ENCODE measurements at places on chromosomes 1 and 21.

GRCh38 chr1:49234988-49235387 lies 458.3 kb upstream of the BEND5 start:
- no peak for DNase-seq

DNA sequence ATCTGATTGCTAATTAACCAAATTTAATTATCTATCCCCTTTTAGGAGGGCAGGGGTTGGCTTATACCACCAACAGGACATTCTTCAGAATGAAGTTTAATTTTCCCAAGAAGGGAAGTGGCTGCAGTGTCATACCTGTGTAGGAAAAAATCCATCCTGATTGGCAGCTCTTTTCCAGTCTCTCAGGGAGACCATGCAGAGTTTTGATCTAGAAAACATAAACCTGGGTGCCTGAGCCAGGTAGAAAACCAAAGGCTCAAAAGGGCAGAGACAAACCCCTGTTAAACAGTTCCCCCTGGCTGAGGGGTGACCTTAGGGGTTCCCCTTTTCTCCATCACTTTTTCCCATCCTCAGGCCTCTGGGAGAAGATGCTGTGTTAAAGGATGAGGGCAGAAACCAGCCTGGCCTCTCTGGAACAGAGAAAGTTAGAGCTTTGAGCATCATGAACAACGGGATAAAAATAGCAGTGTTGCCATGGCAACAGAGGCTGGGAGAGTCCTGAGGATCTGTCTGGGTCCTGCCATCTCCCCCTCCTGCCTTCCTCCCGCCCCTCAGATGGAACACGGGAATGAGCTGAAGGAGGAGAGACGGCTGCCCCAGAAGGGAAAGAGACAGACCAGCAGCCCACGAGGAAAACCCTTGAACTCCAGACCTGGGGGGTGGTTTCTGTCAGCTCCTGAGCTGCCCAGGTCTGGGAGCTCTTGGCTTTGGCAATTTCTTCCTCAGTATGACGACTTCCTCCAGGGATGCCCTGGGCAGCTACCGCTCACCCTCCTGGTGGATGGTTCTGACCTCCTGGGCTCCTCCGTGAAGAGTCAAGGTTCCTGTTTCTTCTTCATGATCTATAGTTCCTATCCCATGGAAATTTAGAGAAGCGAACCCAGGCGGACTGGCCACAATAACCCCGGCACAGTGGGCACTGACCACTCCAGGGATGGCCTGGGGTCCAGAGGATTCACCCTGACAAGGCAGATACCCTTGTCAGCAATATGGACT lies 14.0 kb upstream of the LEMD1 start:
- no peak for DNase-seq

DNA sequence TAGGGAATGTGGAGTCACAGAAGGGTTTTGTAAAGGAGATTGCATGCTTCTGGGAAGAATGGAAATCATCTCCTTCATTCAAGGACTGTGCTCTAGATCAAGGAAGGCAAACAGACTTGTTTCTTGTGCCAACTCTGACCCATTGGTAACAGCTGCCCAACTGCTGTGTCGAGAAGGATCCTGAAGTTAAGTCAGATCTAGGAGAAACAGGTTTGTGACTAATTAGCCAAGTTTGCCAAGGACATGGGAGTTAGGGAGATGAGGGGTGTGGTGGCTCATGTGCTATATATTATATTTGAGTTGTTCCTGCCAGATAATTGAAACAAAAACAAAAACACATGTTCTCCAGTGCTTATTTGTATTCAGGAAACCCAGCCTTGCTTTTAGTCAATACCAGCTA lies 251.2 kb upstream of the USP24 start:
- DNase-seq: no peak

GRCh38 chr1:37240897-37241296 lies 206.6 kb upstream of the GRIK3 start:
- DNase-seq: no peak

GRCh38 chr1:112514901-112515300 lies 6.1 kb downstream of the WNT2B start:
- no peak for DNase-seq

DNA sequence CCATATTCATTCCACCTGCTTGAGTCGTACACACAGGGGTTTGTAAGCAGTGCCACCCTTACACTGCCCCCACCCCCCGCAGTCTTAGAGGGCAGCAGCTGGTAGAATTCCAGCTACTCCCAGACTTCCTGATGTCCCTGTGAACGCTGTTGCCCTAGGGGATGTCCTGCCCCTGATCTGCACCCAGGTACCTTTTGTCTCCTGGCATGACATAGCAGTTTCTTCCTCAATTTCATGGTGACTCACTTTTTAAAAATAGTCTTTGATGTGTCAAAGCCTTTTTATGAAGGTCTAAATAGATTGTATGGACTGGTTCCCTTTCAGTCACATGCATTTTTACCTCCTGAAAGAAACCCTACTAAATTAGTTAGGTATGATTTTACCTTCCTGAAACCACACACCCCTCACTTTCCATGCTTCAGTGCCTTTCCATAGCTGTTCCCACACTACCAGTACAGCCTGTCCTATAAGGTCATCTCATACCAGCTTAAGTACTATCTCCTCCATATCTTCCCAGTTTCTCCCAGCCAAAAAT lies 76.4 kb downstream of the ST3GAL3 start:
- no peak for DNase-seq

- DNase-seq: no peak
Observed at GRCh38 chr1:84480650-84481049, 1.6 kb downstream of the RPF1 start.

GRCh38 chr1:155929057-155929456 lies 5.2 kb downstream of the KHDC4 start:
- DNase-seq: no peak

- DNase-seq: peak; percentile 30
Observed at GRCh38 chr1:241918879-241919278, 38.7 kb upstream of the BECN2 start.

- DNase-seq: no peak
Observed at GRCh38 chr1:229227298-229227919, 43.5 kb upstream of the RAB4A start.

GRCh38 chr1:2312515-2313301 lies 78.6 kb downstream of the MORN1 start:
- no peak for DNase-seq

GRCh38 chr21:33732038-33732437 lies 89.7 kb downstream of the ITSN1 start:
- no peak for DNase-seq

GRCh38 chr1:233639611-233640010 lies 25.7 kb downstream of the KCNK1 start:
- no peak for DNase-seq

Measured in non-pigmented ciliary epithelial cell (primary cell).